Dermis microvascular lymphatic vessel endothelial cell (primary cell): ENCODE measurements at places on chromosomes 3 and 15.

- peak; percentile 79 for DNase-seq
These were observed 408.2 kb upstream of the TGFBR2 start for GRCh38 chr3:30198162-30198561.

DNA sequence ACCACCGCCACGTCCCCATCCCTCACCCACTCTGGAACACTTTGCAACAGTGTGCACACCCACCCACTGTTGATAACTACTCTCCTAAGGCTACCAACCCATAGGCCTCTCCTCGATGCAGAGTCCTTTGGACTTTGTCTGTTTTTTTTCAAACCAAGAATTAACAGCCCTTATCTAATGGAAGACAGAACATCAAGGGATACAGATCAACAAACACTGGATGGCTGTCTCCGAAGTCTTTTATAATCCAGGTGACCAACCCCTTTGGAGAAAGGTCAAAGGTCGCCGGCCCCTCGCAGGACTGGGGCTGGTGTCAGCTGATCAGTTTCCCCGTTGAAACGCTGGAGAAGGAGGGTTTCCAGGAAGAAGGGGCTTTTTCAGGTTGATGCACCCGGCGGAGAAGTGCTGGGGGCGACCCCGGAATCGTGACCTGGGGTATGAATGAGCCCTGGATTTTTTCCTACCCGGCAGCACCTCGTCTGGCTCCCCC is 532 bp downstream of the B4GALT4 start:
- DNase-seq, result peak; percentile 5

- no peak for DNase-seq
These were observed 11.1 kb downstream of the TLE3 start for GRCh38 chr15:70086636-70087035.

- no peak for DNase-seq
These were observed 2.3 kb upstream of the C3orf62 start for GRCh38 chr3:49279376-49279775.

DNA sequence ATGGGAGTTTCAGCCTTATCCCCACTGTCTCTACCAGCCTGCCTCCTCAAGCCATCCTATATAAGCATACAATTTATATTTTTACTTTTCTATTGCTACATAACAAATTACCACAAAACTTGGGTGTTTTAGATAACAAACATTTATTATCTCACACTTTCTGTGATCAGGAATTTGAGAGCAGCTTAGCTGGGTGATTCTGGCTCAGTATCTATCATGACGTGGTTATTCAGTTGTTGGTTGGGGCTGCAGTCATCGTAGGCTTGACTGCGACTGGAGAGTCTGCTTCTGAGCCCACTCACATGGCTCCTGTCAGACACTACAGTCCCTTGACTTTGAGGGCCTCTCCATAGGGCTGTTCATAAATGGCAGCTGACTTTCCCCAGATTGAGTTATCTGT is 20.7 kb downstream of the PARP15 start:
- DNase-seq, result no peak

- DNase-seq, result no peak
These were observed 31.2 kb upstream of the USP3 start for GRCh38 chr15:63473007-63473748.

- no peak for DNase-seq
These were observed 4.3 kb downstream of the PTH1R start for GRCh38 chr3:46881596-46882376.

GRCh38 chr3:85432081-85432480 is 473.3 kb downstream of the CADM2 start:
- DNase-seq, result no peak

- DNase-seq, result peak; percentile 36
These were observed 76.6 kb upstream of the PTX3 start for GRCh38 chr3:157360044-157360443.

GRCh38 chr3:25872200-25872877 is 82.4 kb downstream of the OXSM start:
- DNase-seq, result no peak

- DNase-seq, result no peak
These were observed 200.7 kb downstream of the GREM1 start for GRCh38 chr15:32918547-32918946.

DNA sequence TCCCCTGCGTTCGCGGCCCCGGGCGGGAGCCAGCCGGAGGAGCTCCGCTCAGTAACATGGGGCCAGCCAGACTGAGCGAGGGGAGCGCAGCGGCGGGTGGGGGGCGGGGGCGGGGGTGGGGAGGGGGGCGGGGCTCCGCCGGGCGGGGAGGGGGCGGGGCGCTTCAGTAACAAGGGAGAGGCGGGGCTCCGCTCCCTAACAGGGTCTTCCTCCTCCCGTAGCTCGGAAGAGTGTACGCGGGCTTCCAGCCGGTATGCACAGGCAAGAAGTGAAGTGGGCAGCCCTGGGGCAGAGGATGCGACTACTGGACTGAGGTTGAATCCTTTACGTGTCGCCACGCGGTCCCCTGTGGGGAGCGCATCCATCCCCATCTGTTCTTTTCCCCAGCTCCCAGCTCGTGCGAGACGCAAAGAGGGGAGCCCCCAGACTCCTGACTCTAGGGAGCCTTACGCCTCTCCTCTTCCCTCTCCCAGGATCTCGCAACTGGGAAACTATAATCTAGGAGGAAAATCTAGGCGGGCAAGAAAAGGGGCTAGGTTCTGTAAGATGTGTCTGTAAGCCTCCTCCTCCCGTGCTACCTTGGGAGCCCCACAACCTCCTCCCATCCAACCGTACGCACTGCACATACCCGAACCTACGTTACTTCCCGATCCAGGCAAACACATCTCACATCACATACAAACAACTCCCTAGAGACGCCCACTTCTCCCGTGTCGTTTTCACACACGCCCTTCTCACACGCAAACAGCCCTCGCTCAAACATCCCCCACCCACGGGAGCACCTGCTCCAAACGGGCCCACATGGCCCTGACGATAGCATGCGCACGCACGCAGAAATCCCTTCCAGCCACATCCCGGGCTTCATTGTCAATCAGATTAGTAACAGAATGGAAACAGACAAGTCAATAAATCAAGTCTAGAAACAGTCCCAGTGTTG is at the start of gene SHF:
Gene SHF (minus strand): TSS at position 73 of the 937 bp plus-strand sequence. CDS start 15 bp downstream, at position 58.
- no peak for DNase-seq

DNA sequence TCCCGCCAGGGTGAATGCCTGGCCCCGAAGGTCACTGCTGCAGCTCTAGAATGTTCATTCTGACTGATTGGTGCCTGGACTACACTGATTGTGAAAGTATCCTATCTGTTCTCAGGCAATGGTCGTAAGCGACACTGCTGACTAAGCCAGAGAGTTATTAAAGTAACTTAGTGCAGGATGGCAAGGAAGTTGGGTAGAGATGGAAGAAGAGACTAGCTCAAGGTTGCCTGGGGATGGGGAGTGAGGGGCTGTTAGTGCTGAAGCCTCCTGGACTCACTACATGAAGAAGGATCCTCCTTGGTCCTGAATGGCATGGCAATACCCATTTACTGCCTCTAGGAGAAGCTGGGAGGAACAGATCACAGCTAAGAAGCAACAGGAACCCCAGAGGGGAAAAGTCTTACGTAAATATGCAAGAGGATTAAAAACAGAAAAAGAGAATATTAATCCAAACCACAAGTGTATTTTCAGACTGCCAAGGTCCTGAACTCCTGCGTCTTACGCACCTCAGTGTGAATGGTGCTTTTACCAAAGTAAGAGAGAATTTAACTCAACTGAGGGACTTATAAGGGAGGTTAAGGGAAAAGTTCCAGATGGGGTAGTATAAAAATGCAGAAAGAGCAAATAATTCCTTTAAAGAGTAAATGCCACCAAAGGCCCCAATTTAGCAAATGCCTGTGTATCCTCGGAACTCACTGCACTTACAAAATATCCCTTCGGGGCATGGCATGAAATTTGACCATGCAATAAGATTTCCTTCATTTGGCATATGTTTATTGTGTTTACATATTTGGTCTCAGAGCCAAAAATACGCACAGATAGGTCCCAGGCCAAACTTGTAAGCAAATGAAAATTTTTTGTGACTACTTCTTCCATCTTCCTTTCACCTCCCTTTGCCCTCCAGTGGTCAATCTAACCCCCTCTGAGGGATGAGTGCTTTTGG is 64.0 kb upstream of the DGKG start:
- DNase-seq, result no peak

- DNase-seq, result no peak
These were observed 90.7 kb downstream of the NR2F2 start for GRCh38 chr15:96421178-96421601.

DNA sequence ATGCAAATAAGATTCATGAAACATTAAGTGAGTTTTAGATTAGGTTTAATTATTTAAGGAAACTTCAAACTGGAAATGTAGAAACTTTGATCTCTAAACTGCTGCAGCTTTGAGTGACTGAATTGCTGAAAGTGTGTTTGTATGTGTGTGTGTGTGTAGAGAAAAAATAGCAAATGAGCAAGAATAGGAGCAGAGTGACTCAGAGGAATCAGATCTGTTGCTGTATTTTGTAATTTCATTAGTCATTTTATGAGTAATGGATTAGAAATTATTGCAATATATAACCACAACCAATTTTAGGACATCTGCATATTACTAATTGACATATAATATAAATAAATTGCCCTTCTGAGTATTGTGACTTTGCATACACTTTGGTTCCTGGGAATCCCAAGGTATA is 52.8 kb upstream of the SLC9A9 start:
- no peak for DNase-seq

GRCh38 chr3:113104357-113105092 is 106.8 kb upstream of the BOC start:
- DNase-seq, result no peak

DNA sequence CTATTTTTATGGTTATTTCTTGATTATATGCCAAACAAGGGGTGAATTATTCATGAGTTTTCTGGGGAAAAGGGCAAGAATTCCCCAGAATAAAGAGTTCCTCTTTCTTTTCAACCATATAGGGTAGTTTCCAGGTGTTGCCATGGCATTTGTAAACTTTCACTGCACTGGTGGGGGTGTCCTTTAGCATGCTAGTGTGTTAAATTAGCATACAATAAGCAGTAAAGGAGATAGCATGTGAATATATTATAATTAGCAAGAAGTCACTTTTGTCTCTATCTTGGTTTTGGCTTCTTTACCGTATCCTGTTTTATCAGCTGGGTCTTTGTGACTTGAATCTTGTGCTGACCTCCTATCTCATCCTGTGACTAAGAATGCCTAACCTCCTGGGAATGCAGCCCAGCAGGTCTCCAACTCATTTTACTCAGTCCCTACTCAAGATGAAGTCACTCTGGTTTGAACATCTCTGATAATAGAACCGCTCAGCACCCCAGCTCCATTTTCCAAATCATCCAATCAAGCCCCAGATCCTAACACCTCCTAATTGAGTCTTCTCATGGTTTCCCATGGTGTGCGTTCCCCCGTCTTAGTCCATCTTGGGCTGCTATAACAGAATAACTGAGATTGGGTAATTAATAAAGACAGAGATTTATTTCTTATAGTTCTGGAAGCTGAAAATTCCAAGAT is 3.4 kb upstream of the SELENOT start:
- peak; percentile 63 for DNase-seq
